Naive thymus-derived CD8-positive, alpha-beta T cell (primary cell): ENCODE measurements at places on chromosomes 1 and 21.

DNA sequence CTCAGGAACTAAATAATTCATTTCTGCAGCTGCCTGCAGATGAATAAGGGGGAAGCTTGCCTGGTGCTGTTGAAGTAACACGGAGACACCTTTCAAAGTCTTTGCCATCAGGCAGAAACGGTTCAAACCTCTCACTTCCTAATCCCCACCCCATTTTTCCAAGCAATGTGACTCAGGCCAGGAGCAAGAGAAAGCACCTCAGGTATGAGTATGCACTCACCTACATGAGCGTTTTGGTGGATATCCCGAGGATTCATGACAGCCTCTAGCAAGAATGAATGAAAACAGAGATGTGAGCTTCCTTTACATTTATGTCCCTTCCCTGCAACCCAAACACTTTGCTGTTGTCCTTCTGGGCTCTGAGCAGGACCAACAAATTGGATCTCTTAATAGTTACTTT, 63.4 kb upstream of the LAX1 start:
- H3K27ac ChIP-seq: peak overlapping the region; percentile 76
- no peak overlapping the region for H3K4me3 ChIP-seq
- peaks cover 9% of the 10 kb centered on the region for H3K4me1 ChIP-seq
- H3K36me3 ChIP-seq: peaks cover 51% of the 10 kb centered on the region

- DNase-seq: no peak
- peaks cover 7% of the 10 kb centered on the region for H3K4me1 ChIP-seq
- H3K27ac ChIP-seq: no peak overlapping the region
These were observed 79.7 kb upstream of the RAB4A start for GRCh38 chr1:229191066-229191674.

DNA sequence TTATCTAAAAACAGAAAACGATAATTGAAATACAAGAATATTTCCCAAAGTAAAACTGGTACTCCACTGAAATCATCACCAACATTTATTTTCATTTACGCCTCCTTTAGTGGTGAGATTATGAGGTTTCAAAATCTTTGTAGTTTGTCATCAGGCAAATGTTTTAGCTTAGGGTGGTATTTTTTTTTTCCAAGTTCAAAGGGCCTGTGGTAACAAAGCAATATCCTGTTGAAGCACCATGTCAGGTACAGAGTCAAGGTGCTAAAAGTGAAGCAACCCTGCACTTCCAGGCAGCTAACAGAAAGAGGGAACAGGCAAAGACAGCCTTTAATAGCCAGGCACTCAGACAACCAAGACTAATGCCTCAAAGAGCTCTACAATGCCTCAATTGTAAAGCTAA, 89.2 kb downstream of the JAK1 start:
- peaks cover 89% of the 10 kb centered on the region for H3K4me1 ChIP-seq
- H3K27me3 ChIP-seq: no peaks in the 10 kb centered on the region
- H3K27ac ChIP-seq: peak overlapping the region; percentile 93
- peak overlapping the region; percentile 72 for H3K4me3 ChIP-seq
- peak; percentile 87 for DNase-seq

DNA sequence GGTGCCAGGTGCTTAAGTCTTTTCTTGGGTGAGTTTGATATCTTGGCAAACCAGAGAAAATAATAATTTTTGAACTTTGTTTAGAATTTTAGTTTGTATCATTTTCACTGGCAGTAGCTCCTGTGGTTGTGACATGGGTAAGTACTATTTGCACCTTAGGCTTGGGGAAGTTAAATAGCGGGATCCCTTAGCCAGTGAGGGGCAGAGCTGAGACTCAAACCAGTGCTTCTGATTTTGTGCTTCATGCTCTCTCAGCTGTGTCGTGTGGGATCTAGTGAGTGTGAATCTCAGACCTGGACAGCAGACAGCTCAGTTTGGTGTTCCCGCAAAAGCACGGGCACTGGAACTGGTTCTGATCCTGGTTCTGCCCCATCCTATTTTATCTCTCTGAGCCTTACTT, 9.6 kb downstream of the PRCC start:
- no peak for DNase-seq
- H3K4me3 ChIP-seq: no peak overlapping the region
- H3K27ac ChIP-seq: peak overlapping the region; percentile 42
- peaks cover 5% of the 10 kb centered on the region for H3K36me3 ChIP-seq
- H3K4me1 ChIP-seq: peaks cover 27% of the 10 kb centered on the region

- H3K27ac ChIP-seq: no peak overlapping the region
- DNase-seq: no peak
- no peaks in the 10 kb centered on the region for H3K36me3 ChIP-seq
- H3K4me3 ChIP-seq: no peak overlapping the region
These were observed 203.7 kb upstream of the ZC3H12A start for GRCh38 chr1:37270639-37271038.

- H3K36me3 ChIP-seq: no peaks in the 10 kb centered on the region
- H3K27me3 ChIP-seq: no peaks in the 10 kb centered on the region
- no peaks in the 10 kb centered on the region for H3K4me1 ChIP-seq
- no peak overlapping the region for H3K4me3 ChIP-seq
- H3K27ac ChIP-seq: no peak overlapping the region
These were observed 44.9 kb downstream of the MAP3K21 start for GRCh38 chr1:233372218-233373120.

DNA sequence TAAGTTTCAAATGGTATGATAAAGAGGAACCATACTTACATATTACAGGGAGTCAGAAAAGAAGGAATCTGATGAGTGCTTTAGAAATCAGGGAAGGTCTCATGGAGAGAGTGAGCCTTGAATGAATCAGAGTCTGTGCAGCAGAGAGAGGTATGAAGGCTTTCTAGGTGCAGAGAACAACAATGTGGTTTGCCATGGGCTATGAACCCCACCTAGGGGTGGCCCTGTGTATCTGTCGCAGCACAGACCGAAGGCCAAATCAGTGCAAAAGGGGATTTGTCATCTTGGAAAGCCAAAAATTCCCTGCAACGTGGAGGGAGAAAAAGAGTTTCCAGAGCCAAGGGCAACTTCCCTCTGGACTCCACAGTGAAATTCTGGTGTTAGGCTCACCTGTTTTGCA, 3.5 kb downstream of the PAPPA2 start:
- H3K4me3 ChIP-seq: no peak overlapping the region
- no peaks in the 10 kb centered on the region for H3K36me3 ChIP-seq
- no peak for DNase-seq
- no peaks in the 10 kb centered on the region for H3K4me1 ChIP-seq
- H3K27me3 ChIP-seq: peaks cover 9% of the 10 kb centered on the region
